ENCODE measurements at places on chromosomes 7 and 10.

DNA sequence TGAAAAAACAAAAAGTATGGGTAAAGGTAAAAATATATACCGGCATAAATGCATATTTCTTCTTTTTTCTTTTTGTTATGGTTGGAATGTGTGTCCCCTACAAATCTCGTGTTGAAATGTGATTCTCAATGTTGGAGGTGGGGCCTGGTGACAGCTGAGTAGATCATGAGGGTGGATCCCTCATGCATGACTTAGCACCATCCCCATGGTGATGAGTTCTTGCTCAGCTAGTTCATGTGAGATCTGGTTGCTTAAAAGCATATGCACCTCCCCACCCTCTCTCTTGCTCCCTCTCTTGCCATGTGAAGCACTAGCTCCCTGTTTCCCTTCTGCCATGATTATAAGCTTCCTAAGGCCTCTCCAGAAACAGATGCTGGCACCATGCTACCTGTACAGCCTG, 93.3 kb downstream of the HYCC1 start:
- DNase-seq: no peak

GRCh38 chr7:86867163-86867762, 192.2 kb downstream of the ELAPOR2 start:
- no peak for DNase-seq

- no peak for DNase-seq
Observed at GRCh38 chr7:830069-830468, 2.2 kb upstream of the SUN1 start.

DNA sequence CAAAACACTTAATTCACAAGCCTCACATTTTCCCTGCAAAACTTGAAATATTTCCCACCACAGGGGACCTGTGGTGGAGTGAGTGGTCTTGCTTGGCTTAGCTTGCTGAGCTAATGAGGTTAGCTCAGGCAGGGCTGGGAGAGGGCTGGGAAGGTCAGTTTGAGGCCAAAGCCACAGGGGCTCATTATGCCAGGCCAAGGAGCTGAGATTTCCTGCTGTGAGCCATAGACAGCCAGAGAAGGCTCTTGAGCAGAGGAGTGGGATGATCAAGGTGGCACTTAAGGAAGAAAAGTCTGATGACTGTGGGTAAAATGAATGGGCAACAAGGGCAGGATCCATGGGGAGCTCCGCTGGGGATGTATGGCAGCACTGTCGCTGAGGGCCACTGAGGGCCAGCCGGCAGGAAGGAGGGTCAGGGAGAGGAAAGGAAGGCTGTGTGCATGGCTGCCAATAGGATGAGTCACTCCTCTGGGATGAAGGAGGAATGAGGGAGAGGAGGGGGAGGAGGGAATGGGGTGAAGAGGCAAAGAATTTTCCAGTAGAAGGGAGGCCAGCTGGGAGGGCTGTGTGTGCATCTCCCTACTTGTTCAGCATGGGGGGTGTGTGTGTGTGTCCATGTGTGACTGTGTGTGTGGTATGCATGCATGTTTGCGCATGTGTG, 18.7 kb upstream of the ZNF488 start:
- no peak for DNase-seq

All from activated CD4-positive, alpha-beta T cell treated with anti-CD3 and anti-CD28 coated beads, Interleukin-10, Interleukin-2, amounts not matched to agents 100 ng/mL and 50 ng/mL, durations not matched to agents 16 hours and 8 hours (primary cell).